ENCODE measurements at places on chromosomes 3 and 15.

DNA sequence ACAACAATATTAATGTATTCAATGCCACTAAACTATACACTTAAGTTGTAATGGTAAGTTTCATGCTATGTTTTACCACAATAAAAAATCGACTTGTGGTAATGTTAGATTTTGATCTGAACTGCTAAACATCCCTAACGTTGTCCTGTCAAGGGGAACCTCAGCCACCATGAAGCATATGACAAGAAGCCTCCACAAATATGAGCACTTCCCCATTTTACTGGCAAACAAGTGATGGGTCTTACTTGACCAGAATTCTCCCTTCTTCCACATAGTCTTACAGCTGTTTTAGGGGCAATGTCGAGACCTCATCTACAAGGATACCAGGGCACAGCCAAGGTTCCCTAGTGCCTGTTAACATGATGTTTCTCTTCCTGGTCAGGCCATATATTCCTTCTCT, 124.2 kb upstream of the ABI3BP start:
- peak; percentile 62 for DNase-seq

DNA sequence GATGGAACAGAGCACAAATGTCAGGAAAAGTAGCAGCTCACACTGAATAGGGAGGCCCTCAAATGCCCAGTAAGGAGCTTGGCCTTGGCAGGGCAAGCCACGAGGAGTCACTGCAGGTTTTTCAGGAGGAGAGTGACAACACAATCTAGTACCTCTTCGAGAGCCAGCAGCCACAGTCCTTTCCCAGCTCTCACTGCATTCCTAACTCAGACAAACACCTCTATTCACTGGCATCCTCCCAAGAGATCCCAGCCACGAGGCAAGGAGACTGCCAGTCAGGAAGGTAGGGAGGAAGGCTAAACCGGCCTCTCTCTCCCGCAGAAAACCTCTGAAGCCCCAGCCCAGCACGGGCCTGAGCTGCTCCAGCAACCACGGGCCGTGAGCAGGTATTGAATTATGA, 146.0 kb upstream of the SMAD3 start:
- no peak for DNase-seq

DNA sequence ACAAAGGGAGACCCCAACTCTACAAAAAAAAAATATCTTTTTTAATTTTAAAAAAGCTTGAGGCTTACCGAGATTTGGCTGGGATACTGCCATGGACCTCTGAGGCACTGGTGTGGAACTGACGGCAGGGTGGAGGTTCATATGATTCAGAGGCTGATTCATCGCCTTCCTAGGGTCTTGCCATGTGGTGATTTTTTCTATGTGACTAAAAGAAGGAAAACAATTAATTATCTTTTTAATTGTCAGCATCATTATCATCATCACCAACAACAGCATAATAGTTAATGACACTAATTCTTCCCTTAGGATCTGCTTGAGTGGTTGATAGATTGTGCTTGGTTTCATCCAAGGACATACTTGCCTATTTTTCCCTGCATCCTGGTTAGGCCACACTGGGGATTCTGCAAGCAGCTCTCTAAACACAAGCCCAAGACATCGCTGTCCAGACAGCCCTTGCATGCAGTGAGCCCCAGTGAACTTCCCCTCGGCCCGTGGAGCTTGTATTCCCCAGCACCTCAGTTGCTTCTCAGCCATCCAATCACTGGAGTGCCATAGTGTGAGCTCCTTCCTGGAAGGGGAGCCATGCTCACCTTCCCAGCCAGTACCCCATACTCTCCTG, 84.9 kb downstream of the WWTR1 start:
- no peak for DNase-seq

- peak; percentile 91 for DNase-seq
Observed at GRCh38 chr3:3998140-3998922, 199.1 kb downstream of the LRRN1 start.

DNA sequence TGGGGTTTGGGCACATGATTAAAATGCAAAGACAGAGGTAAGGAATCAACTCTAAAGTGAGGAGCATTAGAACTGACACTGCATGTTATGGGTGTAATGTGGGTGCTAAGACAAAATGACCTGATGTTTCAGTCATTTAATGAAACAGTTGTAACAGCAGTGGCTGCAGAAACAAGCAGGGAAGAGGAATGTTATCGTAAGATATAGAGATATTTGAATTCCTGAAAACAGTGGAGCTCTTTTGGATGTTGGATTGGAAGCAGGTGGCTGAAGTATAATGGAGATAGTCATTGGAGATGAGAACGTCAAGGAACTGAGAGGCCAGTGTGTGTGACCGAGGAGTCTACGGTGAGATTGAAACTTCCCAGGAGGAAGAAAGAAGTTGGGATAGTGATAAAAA, 1065.2 kb downstream of the ZPLD1 start:
- DNase-seq = no peak

DNA sequence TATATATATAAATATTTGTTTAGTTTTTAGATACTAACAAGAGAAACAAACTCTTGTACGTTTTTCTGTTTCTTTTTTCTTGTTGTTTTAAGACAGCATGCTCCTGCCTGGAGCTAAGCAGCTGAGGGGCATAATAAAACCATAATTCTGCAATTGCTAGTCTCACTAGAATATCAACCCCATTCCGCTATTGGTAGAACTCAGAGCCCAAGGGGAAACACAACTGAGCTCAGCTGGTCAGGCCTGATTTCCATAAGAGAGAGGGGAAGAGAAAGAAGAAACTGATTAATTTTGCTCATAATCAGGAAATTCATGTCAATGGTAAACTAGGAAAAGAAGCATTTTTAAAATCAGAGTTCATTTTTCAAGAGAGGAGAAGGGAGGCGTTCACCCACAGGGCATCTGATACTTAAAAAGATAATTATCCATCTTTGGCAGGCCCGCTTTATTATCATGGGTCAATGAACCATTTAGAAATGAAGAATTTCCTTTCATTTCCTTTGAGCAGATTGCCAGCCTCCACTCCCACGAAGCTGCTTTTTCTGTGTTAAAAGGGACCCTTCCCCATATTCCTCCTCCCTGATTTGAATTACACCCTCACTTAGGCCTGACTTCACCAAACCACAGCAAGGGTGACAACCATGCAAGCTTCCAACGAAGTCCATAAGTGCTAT, 965.3 kb upstream of the CFAP20DC start:
- DNase-seq = no peak

DNA sequence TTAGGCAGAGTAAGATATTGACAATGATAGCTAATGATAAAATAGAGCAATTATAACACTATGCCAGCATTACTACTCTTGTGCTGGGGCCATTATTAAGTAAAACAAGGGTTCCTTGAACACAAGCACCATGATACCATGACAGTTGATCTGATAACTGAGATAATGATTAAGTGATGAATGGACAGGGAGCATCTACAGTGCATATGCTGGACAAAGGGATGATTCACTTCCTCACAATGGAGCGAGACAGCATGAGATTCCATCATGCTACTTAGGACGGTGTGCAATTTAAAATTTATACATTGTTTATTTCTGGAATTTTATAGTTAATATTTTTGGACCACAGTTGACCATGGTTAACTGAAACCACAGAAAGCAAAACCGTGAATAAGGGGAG, 156.6 kb downstream of the FHIT start:
- DNase-seq = no peak

Measured in OCI-M1 (cell line).